NCI-H510A (cell line): ENCODE measurements at places on chromosomes 6 and 20.

DNA sequence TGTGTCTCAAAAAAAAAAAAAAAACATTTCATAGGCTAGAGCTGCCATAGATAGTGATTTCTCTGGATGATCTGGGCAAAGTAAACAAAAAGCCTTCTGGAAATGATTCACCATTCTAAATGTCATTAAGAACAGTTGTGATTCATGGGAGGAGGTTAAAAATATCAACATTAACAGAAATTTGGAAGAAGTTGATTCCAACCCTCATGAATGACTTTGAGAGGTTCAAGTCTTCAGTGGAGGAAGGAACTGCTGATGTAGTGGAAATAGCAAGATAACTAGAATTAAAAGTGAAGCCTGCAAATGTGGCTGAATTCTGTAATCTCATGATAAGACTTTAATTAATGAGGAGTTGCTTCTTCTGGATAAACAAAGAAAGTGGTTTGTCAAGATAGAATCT is 26.8 kb upstream of the MMP24 start:
- DNase-seq = no peak

- no peak for DNase-seq
Measured at GRCh38 chr6:96795481-96795880, 41.8 kb downstream of the GPR63 start.

GRCh38 chr6:144179237-144179636 is 28.9 kb downstream of the STX11 start:
- no peak for DNase-seq

GRCh38 chr6:85644279-85644762 is 1.6 kb upstream of the SYNCRIP start:
- no peak for DNase-seq

DNA sequence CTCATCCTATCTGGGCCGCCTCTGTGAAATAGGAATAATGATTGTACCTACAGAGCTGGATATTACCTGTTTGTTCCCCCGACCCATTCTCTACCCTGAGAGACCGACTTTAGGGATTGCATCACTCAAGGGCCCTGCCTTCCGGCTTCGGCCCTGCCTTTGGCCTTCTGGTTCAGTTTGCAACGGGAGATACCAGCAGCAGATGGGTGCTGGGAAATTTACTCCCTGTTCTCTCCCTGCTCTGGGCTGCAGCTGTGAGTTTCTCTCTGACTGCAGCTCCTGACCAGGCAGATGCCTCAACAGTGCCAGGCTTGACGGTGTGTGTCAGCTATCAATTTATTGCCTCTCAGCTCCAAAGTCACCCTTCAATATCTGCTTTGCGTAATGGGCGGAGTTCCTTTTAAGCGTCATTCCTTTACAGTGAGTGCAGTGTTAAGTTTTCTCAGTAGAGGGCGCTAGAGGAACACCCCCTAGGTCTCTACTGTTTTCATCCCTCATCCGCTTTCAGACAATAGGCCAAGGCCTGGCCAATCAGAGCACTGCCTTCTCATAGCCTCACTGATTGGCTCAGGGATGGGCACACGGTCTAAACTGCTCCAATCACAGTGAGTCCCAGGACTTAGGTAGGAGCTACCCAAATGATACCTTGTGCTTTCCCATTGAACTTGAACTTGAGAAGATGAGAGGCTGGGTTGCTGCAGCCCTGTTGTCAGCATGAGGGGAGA is 30.0 kb downstream of the KCNG1 start:
- DNase-seq = no peak

DNA sequence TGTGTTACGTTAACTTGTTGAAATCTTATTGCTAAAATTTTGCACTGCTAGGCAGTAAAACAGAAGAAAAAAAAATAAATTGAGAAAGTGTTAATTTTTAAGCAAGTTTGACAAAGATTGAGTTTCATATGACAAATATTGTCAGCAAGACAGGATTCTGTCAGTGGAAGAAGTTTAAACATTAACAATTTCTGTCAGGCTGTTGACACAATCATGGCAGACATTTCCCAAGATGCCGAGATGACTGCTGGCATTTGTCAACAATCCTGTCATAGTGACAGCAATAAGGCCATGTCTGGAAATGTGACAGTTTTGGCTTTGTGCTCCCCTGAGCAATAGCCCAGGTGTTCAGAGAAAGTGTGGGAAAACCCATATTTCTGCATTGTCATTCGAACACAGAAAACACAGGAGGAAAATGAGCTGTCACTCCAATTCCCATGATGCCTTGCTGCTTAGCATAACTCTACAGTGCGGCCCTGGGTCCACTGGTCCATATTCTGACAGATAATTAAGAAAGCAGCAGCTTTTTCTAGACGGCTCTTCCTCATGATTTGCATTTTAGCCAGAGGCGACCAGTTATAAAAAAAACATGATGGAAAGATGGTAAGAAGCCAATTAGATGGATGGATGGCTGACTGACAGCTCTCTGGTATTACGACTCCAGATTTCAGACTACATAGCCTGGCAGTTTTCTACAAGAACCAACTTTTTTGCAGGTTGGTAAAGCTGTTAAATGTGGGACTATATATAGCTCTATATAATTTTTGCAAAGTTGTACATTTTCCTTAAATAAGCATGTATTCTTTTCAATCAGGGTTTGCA is 43.6 kb upstream of the DEFB112 start:
- no peak for DNase-seq

DNA sequence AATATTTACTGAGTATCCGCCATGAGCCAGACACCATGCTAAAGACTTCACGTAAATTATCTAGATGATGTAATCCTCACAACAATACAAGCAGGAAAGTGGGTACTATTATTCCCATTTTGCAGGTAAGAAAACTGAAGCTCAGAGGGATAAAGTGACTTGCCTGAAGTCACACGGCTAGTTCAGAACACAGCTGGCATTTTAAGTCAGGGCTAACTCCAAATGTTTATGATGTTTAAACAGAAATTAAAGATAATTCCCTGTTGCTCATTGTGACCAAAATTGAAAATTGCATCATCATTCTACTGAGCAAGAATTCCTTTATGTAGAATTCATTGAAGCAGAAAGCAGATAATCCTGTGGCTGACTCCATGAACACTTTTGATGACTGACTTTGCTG is 71.3 kb upstream of the STXBP5 start:
- no peak for DNase-seq

DNA sequence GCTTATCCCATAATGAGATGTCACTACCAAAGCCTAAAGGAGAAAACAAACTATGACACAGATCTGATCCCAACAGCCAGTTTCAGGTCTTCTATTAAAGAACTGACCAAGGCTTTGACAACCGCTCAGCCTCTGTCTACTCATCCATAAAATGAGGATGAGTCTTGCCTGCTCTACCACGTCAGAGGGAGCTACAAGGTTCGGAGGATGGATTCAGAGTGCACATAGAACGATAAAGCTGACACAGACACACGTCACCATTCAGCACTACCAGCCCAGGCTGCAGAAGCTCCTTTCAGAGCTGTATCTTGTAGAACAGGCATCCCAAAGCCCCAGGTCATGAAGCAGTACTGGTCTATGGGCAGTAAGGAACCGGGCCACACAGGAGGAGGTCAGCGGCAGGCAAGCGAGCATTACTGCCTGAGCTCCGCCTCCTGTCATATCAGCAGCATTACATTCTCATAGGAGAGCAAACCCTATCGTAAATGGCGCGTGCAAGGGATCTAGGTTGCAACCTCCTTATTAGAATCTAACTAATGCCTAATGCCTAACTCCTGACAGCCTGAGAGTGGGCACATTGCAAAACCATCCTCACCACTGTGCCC is 25.1 kb downstream of the KIF16B start:
- DNase-seq = no peak

DNA sequence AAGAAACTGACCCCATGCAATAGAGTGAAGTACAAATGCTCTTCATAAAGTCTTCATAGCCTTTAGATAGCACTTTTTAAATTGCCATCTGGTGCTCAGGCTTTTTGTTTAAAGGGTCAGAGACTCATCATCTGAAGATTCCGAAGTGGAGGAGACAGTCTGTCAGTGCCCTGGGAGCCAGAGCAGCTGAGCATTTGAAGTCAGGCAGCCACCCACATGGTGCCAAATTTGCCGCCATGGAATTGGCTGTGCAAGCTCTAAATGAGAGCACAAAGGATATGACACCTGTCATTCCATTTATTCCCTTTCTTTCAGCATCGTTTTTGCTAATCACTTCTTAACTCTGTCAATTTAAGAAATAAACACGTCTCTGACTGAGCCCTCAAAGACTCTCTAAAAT is 32.8 kb upstream of the CEP162 start:
- no peak for DNase-seq

DNA sequence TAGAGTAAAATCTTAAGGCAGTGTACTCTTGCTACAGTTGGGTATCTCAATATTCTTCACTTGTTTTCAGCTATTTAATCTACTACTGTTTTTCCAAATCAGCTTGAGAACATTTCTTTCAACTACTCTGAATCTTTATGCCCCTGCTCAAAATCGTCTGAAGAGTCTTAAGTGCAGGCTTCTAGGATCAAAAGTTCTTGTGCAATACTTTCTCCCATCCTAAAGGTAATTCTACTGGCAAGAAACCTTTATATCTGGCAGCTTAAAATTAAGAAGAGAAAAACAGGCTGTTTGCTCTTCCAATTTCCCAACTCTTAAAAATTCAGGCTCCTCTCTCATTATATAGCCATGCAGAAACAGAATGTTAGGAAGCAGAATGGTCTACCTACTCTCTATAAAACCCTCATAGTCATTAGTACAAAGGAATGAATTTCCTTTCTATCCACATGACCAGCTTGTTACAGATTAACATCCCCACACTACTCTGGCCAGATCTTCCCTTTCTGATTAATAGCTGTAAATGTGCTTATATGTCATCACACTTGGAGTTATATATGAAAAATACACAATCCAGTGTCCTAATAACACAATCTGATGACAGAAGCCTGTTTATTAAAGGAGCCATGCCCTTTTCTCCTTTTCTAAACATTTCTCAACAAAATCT is 122.2 kb upstream of the FAM184A start:
- no peak for DNase-seq

DNA sequence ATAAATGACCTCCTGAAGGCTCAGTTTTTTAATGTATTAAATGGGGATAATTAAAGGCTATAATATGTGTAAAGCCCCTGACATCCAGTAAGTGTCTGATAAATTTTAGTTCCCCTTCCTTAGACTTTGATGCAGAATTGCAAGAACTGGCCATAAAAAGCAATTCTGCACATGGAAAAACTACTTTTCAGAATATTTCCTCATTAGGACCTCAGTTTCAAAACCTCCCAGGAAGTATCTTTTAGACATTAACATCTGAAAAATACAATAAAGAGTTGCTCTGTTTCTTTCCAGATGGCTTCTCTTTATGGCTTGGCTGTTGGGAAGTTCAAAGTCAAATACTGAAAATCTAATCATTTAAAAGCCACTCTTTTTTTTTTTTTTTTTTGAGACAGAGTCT is 106.3 kb upstream of the ZNF217 start:
- no peak for DNase-seq

- DNase-seq = no peak
Measured at GRCh38 chr6:42185597-42185996, 9.2 kb downstream of the GUCA1B start.

GRCh38 chr20:63628246-63628975 is 1.5 kb upstream of the GMEB2 start:
- peak; percentile 68 for DNase-seq

- DNase-seq = no peak
Measured at GRCh38 chr20:58523072-58523970, 8.1 kb upstream of the APCDD1L start.

DNA sequence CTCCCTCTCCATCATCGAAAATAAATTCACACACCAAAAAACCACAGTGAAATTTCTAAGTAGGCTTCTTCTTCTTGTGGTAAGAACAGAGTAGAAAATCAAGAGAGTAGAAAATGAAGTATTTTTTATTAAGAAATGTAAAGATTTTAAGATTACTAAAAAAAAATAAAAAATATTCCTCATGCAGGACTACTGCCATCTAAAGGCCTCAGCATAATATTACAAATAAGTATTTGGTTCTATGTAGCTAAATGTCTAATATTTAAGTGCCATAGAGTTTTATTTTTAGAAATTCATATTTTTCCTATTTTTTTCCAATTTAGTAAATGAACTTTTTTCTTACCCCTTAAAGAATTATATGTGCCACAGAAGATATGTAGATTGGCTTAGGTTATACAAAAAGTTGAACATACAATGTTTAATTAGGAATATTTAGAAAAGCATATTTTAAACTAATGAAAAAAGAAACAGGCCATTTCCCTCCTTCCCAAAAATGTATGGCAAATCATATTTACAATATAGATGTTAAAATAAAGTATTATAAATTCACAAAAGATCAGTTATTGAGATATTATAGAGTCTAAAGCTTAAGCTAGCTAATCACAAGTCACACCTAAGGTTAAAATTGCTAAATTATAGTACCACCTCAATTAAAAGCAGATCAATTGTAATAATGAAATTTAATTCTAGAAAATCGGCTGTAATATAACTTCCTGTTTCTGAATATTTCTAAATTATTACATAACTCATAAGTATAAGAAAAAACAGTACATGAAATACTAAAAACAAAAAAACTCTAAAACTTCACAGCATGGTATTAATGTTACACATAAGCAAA is 3.5 kb upstream of the NT5DC1 start:
- no peak for DNase-seq

DNA sequence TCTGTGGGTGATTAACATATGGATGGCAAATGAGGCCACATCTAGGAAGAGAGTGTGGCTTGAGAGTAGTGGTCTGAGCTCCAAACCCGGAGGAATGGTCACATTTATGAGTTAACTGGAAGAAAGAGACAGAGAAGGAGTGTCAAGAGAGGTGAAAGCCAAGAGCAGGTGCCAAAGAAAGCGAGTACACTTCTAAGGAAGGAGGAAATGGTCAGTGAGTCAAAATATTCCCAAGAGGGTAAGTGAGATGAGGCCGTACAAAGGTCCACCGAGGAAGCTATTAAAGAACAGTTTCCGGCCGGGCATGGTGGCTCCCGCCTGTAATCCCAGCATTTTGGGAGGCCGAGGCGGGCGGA is 104.5 kb upstream of the RNF24 start:
- no peak for DNase-seq

DNA sequence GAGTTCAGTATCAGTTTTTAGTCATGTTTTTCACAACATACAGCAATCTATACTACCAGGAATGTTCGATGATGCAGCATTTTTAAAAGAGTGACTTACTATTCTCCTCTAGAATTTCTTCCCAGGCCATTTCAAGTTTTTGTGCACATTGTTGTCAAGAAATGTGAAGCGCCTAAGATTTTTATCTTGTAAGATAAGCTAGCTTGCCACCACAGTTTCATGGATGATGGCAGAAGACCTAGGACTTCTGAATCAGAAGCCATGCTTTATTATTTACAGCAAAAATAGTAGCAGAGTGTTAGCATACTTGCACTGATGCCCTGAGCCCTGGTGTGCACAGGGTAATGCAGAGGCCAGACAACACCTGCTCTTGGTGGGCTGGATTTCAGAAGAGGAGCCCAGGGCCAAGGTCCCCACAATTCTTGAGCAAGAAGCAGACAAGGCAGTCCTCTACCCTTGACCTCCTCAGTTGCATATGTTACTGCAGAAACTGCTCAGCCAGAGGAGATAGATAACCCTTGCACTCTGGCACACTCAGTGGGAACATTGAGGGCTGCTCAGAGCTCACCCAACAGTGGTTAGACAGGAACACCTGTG is 99.2 kb downstream of the QKI start:
- no peak for DNase-seq
